ENCODE measurements at places on chromosomes 4 and X. TPM values are rescaled to one million over a fixed set of nuclear protein-coding genes. Genes with fewer than 3 reads are reported as not detected.

ITM2A gene
- 104 TPM for total RNA-seq

MSX1 gene
- total RNA-seq: 4.1 TPM

NAP1L3 gene
- 48.2 TPM for total RNA-seq

AIMP1 gene
- total RNA-seq: 38.1 TPM

IL3RA gene
- total RNA-seq: 4.8 TPM

PLXNB3 gene
- 7.3 TPM for total RNA-seq

FGB gene
- not detected for total RNA-seq

ODAPH gene
- total RNA-seq: not detected

GABRE gene
- total RNA-seq: 89.1 TPM

FAM9C gene
- not detected for total RNA-seq

SEL1L3 gene
- 140 TPM for total RNA-seq

NWD2 gene
- 9.1 TPM for total RNA-seq

STS gene
- 7.8 TPM for total RNA-seq

NCBP2L gene
- total RNA-seq: not detected

AFF2 gene
- 63.7 TPM for total RNA-seq

MAGEA12 gene
- total RNA-seq: not detected

UTP14A gene
- 14.1 TPM for total RNA-seq

All from camera-type eye (tissue), 1 donor.